Cardiac ventricle fibroblast (primary cell): ENCODE measurements at places on chromosomes 12 and 14. TPM values are rescaled to one million over a fixed set of nuclear protein-coding genes. Genes with fewer than 3 reads are reported as not detected.

Gene KLRC2
- total RNA-seq, result not detected in 2 replicates

Gene COCH
- 0.20 TPM in 1 of 2 replicates, not detected in the other for total RNA-seq

Gene SLC39A2
- 0.25 TPM in 1 of 2 replicates, not detected in the other for total RNA-seq

Gene KRT6C
- total RNA-seq, result not detected in 2 replicates

Gene TBC1D30
- 1.00 and 1.0 TPM in 2 replicates for total RNA-seq

Gene LRFN5
- total RNA-seq, result 3.1 and 19.6 TPM in 2 replicates

Gene KLRD1
- 0.19 and 0.88 TPM in 2 replicates for total RNA-seq

Gene SIX4
- 4.0 and 4.4 TPM in 2 replicates for total RNA-seq

Gene L3HYPDH
- total RNA-seq, result 49.6 and 56.0 TPM in 2 replicates

Gene CLEC4D
- total RNA-seq, result not detected in 2 replicates

Gene LRRC43
- total RNA-seq, result 1.2 and 1.8 TPM in 2 replicates

Gene RNF212B
- total RNA-seq, result not detected in 2 replicates

Gene MYO1H
- total RNA-seq, result not detected in 2 replicates
